ENCODE measurements at places on chromosomes 2 and 18.

DNA sequence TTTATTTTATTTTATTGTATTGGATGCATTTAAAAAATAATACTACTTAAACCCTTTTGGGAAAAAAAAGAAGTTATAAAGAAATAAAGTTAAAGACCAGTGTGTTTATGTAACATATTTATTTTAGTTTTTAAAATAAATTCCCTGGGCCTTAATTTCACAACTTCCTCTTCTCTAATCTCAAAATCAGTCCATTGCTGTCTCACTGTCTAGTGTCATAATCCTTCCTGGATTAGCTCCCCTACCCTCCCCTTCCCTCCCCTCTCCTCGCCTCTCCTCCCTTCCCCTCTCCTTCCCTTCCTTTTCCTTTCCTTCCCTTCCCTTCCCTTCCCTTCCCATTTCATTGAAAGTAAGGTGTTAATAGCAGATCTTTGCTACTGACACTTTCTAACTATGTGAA lies 40.3 kb upstream of the ZEB2 start:
- DNase-seq, result no peak

DNA sequence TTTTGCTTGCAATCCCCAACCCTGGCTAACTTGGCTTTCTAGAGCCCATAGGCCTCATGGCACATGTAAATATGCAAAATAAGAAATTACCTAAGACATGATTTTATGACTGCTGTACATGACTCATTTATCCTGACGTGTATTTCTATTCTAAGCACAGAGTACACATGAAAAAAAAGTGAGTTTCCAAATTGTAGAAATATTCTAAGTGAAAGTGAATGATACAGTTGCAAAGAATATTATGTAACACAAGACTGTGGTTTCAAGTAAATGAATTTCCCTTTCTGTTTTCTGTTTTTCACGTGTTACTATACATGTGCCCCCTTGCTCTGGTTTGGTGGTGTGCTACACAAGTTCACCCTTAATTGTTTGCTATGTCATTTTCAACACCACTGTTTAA lies 162.4 kb downstream of the LRP1B start:
- no peak for DNase-seq

DNA sequence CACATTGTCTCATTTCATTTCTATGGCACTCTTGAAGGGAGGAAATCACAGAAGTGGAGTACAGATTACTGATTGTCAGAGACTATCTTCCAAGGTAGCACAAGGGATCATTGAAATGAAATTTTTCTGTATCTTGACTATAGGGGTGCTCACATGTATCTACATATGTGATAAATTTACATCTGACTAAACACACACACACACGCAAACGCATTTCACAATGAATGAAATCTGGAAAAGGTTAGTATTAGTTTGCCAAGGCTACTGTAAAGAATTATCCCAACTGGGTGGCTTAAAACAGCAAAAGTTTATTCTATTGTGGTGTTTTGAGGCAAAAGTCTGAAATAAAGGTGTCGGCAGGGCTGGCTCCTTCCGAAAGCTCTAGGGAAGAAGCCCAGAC lies 144.6 kb downstream of the SH3BP4 start:
- no peak for DNase-seq

GRCh38 chr18:61943175-61943964 lies 50.6 kb upstream of the RNF152 start:
- DNase-seq, result no peak

DNA sequence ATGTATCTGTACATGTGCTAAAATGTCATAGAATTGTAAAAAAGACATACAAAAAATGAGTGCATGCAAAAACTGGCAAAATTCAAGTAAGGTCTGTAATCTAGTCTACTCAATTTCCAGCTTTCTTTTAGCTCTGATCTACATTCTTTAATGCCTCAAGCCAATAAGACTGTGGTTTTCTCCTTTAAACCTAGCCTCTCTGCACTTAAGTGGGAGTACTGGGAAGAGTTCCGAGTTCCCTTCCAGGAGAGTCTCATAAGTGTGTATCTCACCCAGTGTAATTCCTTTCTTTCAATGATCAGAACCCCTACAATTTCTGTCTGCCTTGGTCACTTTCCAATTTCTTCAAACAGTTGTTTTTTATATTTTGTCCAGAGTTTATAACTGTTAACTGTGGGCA lies 150.1 kb downstream of the PTRHD1 start:
- DNase-seq, result no peak

GRCh38 chr2:201696151-201696659 lies 2.2 kb downstream of the MPP4 start:
- DNase-seq, result no peak

- no peak for DNase-seq
Measured at GRCh38 chr18:69980982-69981804, 33.5 kb upstream of the CD226 start.

DNA sequence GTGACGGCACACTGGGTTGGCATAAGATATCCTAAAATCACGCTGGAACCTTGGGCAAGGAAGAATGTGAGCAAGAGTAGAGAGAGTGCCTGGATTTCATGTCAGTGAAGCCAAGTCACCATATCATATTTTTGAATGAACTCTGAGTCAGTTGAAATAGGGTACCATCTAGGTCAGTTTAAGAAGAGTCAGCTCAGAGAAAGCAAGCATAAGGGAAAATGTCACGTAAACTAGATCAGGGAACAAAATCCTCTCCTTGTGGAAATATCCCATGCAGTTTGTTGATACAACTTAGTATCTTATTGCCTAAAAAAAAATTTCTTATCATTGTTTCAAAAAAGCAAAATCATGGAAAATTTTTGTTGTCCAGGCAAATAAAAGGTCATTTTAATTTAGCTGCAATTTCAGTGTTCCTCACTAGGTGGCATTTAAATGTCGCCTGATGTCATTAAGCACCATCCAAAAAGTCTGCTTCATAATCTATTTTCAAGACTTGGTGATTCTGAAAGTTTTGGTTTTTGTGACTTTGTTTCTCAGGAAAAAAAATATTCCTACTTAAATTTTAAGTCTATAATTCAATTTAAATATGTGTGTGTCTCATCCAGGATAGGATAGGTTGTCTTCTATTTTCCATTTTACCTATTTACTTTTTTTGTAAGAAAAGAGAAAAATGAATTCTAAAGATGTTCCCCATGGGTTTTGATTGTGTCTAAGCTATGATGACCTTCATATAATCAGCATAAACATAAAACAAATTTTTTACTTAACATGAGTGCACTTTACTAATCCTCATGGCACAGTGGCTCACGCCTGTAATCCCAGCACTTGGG lies 19.6 kb downstream of the RSAD2 start:
- no peak for DNase-seq

DNA sequence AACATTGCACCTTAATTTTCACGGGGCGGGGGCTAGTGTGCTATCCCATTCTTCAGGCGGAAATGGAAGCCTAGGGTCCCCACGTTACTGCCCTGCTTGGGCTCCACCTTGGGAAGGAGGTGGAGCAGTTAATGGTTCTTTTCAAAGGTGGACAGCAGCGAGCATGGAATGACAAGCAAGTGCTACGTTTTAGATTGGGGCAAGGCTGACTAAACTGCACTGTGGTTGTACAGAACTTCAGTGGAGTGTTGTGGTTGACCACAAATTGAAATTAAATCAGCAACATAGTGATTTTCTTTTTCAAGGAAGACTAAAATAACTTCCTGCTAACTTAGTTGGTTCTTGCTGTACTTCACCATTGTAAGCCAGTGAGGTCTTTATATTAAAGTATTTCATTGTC lies 47.0 kb downstream of the CHRNA1 start:
- no peak for DNase-seq

- DNase-seq, result no peak
Measured at GRCh38 chr18:54075689-54076088, 148.8 kb downstream of the MBD2 start.

DNA sequence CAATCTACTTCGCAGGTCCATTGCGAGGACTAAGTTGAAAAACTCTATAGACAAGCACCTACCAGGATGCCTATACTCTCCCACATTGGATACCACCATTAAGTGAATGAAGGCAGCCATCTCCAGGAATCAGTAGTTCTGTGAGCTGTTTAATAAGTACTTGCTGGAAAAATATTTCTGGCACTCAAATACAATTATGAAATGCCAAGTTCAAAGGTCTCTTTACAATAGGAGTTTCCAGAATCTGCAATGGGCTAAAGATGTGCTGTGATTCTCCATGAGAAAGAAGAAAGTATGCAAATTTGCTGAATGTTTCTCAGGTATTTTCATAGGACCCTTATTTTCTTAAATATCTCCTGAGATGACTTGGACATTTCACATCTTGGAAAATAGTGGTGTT lies 103.0 kb downstream of the AP1S3 start:
- DNase-seq, result no peak

GRCh38 chr18:980586-980985 lies 75.9 kb downstream of the ADCYAP1 start:
- DNase-seq, result no peak

DNA sequence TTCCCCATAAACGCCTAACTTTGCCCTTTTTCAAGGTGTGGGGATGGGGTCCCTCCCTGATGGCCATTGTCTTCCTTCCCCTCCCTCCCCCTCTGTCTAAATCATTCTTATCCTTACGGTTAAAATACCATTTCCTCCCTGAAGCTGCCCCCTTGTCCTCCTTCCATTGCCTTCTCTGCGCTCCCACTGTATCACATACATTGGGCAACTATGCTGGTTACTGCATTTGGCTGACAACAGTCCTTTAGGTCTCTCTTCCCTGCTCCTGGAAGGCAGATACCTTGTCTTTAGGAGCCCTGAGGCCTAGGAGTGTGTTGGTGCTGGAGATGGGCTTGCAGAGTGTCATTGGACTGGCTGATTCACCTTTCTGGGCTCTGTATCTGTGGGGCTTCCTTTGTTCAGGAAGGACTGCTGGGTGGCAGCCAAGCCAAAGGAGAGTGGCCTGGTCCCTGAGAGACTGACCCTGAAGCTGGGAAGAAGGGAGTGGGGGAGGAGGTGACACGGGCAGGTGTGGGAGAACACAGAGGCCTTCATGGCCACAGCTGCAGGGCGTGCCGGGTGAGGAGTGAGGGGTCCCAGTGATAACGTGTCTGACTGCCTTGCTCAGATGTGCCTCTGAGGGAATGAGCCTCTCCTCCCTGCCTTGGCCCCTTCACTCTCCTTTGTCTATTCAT lies 2.2 kb downstream of the WNT6 start:
- DNase-seq, result no peak

DNA sequence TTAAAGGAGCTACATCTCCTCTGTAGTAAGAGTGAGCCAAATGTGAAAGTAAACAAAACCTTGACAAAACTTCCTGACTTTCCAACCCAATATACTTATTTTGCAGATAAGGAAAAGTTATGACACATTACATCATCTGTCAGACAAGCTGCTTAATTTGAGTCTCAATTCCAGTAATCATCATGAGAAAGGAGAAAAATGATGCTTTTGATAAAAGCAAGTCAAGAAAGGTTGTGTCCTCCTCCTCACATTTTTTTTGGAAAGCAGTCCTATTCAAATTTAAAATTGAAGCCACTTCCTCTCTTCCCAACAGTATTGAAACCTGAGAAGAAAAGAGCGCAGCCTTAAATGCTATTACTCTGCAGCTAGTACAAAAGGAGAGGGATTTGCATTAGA lies 519.6 kb downstream of the LRP1B start:
- peak; percentile 56 for DNase-seq

- no peak for DNase-seq
Measured at GRCh38 chr2:50648041-50648700, 383.8 kb downstream of the NRXN1 start.

DNA sequence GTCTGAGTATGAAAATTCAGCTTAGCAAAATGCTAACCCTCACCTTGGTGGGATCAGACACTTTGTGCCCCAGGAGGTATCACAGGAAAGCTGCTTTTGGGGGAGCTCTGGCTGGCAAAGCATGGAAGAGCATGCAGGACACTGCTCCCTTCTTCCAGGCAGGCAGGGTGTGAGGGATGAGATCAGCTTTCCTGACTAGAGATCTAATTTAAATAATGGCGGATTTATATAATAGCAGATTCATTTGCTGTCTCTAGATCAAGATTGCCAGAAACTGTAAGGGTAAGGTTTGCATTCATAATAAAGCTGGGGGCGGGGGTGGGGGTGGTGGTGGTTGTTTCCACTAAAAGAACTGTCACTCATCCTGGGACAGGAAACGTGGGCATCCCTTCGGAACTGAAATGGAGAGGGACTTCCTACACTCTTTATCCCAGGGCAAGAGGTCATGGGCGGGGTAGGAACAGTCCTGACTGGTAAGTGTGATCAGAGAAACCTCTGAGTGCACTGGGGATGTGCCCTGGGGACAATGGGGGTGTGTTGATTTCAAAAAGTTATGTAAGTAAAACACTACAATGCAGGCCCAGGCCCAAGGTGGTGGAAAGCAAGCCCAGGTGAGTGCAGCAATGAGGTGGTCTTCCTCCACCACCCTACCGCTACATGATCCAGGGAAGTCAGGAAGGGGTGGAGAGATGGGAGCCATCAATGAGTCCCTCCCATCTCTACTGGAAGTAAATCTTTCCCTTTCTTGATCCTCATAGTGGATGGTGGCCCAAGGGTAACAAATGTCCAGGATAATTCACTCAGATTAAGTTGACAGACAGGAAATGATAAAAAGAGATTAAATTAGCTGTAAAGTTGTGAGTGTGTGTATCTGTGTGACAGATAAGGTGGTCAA lies 171.4 kb upstream of the SERPINE2 start:
- DNase-seq, result no peak

- no peak for DNase-seq
Measured at GRCh38 chr2:120669121-120669952, 66.3 kb upstream of the GLI2 start.

- DNase-seq, result no peak
Measured at GRCh38 chr2:26542194-26542455, 64.2 kb upstream of the OTOF start.

DNA sequence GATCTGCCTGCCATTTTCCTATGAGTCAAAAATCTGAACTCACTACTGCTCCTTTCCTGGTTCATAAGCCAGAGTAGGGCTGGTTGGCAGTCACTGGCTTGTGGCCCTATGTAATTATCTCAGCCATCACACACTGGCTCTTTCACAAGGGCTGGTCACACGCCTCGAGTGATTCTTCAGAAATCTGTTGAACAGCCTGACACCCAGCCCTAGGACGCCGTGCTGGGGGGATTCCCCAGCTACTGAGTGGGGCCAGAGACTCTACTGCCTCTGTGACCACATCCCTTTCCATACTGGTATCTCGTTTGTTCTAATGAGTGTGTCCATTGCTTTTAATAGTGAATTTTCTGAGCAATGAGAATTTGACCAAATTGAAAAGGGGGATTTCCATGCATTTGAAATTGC lies 45.8 kb upstream of the RBM44 start:
- DNase-seq, result no peak

DNA sequence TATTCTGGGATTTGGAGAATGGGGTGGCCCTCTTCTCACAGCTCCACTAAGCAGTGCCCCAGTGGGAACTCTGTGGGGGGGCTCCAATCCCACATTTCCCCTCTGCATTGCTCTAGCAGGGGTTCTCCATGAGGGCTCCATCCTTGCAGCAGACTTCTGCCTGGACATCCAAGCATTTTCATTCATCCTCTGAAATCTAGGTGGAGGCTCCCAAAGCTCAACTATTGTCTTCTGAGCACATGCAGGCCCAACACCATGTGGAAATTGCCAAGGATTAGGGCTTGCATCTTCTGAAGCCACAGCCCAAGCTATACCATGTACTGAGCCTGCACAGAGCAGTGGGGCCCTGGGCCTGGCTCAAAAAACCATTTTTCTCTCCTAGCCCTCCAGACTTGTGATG lies 162.4 kb upstream of the CWC22 start:
- DNase-seq, result no peak

- no peak for DNase-seq
Measured at GRCh38 chr2:15682354-15682753, 90.7 kb downstream of the DDX1 start.

- DNase-seq, result no peak
Measured at GRCh38 chr2:160940699-160941098, 219.5 kb upstream of the TANK start.

GRCh38 chr2:98377544-98377943 lies 31.3 kb downstream of the CNGA3 start:
- no peak for DNase-seq

- DNase-seq, result no peak
Measured at GRCh38 chr18:44856157-44856556, 175.5 kb downstream of the SETBP1 start.

All from iPS DF 19.7 (cell line).